DND-41 (cell line): ENCODE measurements at places on chromosomes 1 and 21.

GRCh38 chr1:245091818-245092637 lies 62.8 kb upstream of the KIF26B start:
- peak; percentile 16 for DNase-seq

DNA sequence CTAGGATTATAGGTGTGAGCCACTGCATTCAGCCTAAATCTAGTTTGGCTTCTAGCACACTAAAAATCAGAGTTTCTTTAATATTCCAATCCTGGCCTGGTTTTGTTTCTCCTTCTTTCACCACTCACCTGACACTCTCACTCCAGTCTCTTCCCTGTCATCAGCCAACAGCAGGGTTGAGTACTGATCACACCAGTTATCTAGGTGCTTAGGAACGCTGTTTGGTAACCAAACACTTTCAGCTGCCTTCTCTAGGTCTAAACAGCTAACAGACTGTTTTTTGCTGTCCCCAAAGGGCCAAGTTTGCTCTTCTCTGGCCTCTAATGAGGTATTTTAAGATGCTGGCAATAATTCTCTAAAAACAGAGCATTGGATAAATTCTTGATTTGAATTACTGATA lies 17.7 kb upstream of the FRRS1 start:
- DNase-seq = no peak

GRCh38 chr21:15755125-15755524 lies 25.3 kb downstream of the USP25 start:
- DNase-seq = no peak

GRCh38 chr1:164660775-164661174 lies 101.8 kb downstream of the PBX1 start:
- no peak for DNase-seq

DNA sequence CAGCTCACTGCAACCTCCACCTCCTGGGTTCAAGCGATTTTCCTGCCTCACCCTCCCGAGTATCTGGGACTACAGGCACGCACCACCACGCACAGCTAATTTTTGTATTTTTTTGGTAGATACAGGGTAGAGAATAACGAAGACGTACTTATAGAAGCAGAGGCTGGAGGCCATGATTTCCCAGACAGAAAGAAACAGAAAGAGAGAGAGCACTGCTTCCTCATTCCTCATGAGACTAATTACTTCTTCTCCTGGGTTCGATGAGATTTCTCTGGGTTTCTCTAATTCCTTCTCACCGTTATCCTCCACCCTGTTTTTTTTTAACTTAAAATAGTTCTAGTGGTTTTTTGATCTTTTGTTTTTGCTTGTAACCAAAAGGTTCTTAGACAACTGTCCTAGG lies 23.4 kb upstream of the PTP4A2 start:
- no peak for DNase-seq

DNA sequence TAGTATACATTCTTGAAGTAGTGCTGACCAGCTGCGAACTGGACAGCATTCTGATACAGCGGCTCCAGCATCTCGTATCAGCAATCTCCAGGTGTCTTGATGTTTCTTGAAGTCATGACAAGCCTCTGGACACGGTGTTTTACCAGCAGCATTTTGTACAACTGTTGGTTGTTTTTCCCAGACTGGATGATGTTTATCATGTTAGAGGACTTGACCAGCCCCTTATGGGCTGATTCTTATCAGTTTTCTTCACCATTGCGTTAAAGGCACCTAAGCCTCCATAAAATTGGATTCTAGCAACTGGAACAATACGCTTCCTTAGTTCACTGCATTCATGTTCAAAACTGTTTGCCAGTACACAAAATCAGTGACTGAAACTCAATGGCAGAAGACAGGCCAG lies 29.1 kb downstream of the CACHD1 start:
- DNase-seq = no peak

DNA sequence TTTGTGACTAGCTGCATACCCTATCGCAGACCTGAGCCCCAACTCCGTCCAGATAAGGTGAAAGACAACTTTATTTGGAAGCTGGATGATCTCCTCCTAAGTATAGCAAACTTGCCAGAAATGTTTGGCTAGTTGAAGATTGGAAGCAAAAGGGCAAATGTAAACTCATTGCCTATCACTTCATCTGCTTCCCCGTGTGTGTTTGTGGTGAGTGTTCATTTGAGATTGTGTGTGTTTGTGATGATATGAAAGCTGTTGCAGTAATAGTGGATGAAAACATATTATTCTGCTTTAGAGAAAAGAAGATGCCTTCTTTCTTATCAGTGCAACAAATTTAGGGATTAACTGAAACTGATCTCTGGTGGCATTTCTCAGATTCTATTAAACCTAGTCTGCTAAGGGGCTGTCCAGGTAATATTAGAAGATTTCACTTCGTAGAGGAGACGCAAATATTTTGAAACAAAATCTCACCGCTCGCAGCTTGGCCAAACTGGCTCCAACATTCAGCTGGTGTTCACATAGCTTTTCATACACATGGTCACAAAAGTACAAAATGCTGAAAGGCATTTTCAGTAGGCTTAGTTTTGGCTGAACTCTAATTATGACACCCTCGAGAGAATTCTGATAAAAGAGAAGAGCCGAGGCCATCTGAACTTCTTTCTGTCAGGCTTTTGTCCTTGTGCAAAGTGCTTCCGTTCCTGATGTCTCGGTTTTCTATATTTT lies 1.1 kb downstream of the TBX19 start:
- DNase-seq = no peak

- no peak for DNase-seq
Measured at GRCh38 chr1:3198371-3199271, 129.6 kb downstream of the PRDM16 start.

GRCh38 chr1:245168906-245169305 lies 14.1 kb downstream of the KIF26B start:
- no peak for DNase-seq

DNA sequence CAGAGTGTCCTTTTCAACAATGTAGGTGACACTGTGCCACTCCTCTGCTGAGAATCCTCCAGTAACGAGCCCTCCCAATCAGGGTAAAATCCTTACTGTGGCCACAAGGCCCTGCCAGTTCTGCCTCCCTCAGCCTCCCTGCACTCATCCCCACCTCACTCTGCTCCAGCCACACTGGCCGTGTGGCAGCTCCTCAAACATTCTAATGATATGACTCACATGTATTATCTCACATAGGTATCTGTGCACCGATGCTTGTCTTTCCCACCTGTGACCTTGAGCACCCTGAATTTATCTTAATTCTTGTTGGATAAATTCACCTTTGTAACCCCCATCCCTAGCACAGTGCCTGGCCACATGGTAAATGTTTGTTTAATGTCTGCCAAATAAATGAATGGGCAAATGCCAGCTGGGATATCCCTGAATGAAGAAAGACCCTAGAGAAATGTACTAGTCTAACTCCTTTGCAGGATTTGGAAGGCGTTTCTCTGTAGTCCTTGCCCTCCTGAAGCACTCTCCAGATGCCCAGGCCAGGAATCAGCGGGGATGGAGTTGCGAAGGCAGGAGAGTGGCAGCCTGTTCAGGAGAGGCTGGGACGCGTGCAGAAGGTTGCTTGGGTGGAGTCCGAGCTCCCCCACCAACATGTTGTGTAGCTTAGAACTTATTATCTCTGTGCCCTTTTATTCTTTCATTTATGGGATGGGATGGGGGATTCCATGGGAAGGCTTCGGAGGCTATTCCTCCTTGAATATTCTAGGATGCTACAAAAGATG lies 106.0 kb downstream of the TMEM53 start:
- no peak for DNase-seq

GRCh38 chr1:98068016-98068415 lies 147.2 kb upstream of the DPYD start:
- DNase-seq = no peak

- DNase-seq = no peak
Measured at GRCh38 chr1:232306269-232306961, 323.5 kb downstream of the SIPA1L2 start.

- DNase-seq = no peak
Measured at GRCh38 chr1:110091791-110092190, 20.5 kb upstream of the UBL4B start.

- no peak for DNase-seq
Measured at GRCh38 chr1:227947676-227948492, at the start of gene WNT9A. Gene WNT9A (minus strand): TSS chr1:227947932. CDS start chr1:227947887, 45 bp downstream.

- DNase-seq = peak; percentile 4
Measured at GRCh38 chr1:220457957-220458609, 69.9 kb upstream of the MARK1 start.
